ENCODE measurements at places on chromosomes 4 and X. TPM values are rescaled to one million over a fixed set of nuclear protein-coding genes. Genes with fewer than 3 reads are reported as not detected.

RPS6KA6 gene
- not detected for total RNA-seq

SEC24D gene
- 32.7 TPM for total RNA-seq

CYLC1 gene
- not detected for total RNA-seq

ADH1B gene
- not detected for total RNA-seq

HMX1 gene
- total RNA-seq = not detected

GJB1 gene
- total RNA-seq = not detected

ZFP42 gene
- total RNA-seq = not detected

DAPP1 gene
- total RNA-seq = 16.7 TPM

HS6ST2 gene
- not detected for total RNA-seq

NFKB1 gene
- 162 TPM for total RNA-seq

TACR3 gene
- not detected for total RNA-seq

MAGEC2 gene
- total RNA-seq = not detected

SMIM10 gene
- 0.71 TPM for total RNA-seq

Data from activated CD8-positive, alpha-beta T cell treated with anti-CD3 and anti-CD28 coated beads, Interleukin-2, amount 10 ng/mL, durations not matched to agents 7 days and 5 days (primary cell).